ENCODE measurements at places on chromosomes 5 and 9. TPM values are rescaled to one million over a fixed set of nuclear protein-coding genes. Genes with fewer than 3 reads are reported as not detected.

The NFIB gene
- 95.0 TPM for total RNA-seq

The IRX4 gene
- total RNA-seq = under 0.01 TPM

The MYMK gene
- total RNA-seq = 8.9 TPM

The UNC13B gene
- 16.2 TPM for total RNA-seq

The PTGER4 gene
- total RNA-seq = 10.4 TPM

The IL33 gene
- 14.6 TPM for total RNA-seq

The CXXC5 gene
- 66.8 TPM for total RNA-seq
